CD4-positive, alpha-beta T cell treated with Interferon alpha-2 for 1 hour (primary cell): ENCODE measurements at places on chromosomes 2 and 18.

- DNase-seq, result no peak
Measured at GRCh38 chr2:204129591-204130294, 193.2 kb downstream of the ICOS start.

DNA sequence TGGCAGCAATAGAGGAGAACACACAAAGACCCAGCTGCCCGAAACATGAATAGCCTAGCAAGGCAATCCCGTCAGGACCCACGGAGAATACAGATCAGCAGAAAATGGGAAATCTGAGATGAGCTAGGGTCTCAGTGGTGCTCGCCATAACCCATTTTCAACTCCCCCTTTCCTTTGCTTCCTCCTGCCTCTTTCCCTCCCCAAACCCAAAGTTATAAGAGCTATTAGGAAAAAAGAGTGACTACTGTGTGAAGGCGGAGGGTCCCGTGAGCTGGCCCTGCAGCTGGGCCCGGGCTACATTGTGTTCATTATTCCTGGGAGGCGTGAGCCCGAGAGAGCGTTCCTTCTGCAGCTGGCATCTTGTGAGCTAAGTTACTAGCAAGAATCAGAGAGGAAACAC is 118.4 kb downstream of the PID1 start:
- DNase-seq, result no peak

- no peak for DNase-seq
Measured at GRCh38 chr2:79432731-79433146, 80.1 kb upstream of the CTNNA2 start.

DNA sequence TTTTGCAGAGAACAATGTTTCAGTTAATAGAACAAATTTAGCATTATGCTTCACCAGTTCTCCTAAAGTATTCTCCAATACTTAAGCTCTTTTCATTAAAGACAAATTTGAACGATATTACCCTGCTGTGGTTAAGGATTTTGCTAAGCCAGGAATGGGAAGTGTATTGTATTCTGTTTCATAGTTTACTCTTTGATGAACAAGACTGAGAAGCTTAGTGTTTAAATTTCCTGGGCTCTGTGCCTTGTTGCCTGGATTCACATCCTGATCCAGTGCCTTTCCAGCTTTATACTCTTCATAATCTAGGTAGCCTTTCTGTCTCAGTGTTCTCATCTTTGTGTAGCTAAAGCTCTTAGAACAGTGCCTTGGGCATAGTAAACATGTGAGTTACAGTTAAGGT is 58.6 kb upstream of the GLS start:
- DNase-seq, result no peak

DNA sequence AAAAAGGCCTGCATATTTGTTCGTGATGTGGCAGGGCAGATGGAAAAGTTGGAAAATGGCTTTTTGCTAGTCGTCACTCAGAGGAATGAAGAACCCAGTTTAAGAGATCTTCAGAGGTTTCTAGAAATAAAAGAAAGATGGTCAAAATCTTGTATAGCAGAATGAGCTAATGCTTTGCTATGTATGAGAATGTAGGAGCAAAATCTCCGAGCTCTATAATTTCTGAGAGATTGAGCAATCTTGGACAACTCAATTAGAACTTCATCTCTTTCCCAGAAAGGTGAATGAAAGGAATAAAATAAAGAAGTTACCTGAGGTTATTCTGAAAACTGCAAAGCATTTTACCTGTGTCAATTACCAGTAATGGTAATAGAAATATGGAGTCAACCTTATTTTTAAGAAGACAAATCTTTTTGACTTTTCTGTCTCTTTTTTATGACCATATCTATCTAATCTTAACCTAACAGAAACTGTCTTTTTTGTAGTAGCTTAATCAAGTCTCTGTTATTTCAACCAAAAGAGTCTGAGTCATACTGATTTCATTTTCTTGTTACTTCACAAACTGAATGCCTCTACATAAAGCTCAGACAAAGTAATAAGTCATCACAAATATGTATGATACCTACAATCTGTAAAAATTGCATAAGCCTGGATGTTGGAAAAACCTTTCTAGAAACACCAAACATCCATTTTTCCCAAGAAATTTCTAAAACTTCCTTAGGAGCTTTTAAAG is 32.5 kb downstream of the CCDC68 start:
- DNase-seq, result no peak

- no peak for DNase-seq
Measured at GRCh38 chr18:74230922-74231714, 60.6 kb downstream of the CYB5A start.

DNA sequence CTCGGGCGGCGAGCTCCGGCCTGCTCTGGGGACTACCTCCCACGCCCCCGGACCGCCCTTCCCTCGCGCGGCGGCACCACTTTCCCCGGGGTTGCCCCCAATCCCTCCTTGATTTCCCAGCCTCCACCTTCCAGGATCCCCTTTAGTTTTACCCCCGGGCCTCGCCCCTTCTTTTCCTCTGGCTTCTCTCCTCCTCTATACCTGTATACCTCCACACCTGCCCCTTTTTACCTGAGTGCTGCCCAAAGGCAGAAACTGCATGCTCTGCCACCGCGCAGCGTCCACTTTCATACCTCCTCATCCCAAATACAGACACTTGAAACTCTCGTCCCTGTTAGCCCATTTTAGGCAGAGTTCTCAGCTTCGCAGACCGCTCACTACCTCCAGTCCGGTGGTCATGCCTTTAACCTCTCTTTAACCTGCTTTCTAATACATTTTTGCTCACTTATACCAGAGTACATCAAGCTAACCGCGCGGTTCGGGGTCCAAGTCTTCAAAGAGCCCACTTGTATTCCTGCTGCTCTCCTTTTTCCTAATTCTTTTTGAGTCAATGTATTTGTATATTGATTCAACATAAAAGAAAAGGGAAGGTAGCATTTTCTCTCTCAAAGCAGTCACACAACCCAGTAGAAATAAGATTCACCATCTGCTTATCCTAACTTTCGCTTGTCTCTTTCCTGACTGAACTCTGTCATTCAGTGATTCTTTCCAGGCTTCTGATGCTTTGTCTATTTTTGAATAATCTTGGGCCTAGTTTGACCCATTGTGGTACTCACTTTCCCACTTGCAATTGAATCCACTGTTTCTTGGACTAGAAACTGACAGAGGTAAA is 901 bp downstream of the SPOPL start:
- no peak for DNase-seq

GRCh38 chr2:98849113-98849512 is 86.9 kb downstream of the CRACDL start:
- DNase-seq, result no peak

DNA sequence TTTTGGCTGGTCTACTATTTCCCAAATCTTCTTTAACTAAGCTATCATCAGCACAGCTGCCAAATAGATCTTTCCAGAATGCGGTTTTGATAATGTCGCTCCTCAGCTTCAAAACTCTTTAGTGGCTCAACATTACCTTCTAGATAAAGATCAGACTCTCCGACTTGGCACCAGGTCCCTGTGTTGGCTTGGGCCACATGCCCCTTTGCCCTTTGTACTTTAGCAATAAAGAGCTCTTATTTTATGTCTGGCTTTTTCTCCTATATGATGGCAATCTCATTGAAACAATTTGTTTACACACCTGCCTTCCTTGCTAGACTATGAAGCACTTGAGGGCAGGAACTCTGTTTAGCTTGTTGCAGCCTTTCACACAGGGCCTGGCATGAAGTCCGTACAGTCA is 128.9 kb upstream of the GATA6 start:
- DNase-seq, result no peak

- DNase-seq, result no peak
Measured at GRCh38 chr2:7012141-7012764, 95.0 kb downstream of the RNF144A start.

DNA sequence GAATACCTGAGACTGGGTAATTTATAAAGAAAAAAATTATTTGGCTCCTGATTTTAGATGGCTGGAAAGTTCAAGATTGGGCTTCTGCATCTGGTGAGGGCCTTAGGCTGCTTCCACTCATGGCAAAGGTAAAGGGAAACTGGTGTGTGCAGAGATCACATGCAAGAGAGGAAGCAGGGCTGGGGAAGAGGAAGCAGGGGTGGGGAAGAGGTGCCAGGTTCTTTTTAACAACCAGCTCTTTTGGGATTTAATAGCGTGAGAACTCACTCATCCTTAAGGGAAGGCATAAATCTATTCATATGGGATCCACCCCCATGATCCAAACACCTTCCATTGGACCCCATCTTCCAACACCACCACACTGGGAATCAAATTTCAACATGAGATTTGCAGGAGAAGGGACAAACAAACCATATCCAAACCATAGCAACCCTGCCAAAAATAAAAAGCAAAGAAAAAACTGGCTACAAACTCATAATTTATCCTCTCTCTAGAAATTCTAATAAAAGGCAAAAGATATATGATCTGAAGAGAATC is 30.4 kb downstream of the PRKRA start:
- no peak for DNase-seq

DNA sequence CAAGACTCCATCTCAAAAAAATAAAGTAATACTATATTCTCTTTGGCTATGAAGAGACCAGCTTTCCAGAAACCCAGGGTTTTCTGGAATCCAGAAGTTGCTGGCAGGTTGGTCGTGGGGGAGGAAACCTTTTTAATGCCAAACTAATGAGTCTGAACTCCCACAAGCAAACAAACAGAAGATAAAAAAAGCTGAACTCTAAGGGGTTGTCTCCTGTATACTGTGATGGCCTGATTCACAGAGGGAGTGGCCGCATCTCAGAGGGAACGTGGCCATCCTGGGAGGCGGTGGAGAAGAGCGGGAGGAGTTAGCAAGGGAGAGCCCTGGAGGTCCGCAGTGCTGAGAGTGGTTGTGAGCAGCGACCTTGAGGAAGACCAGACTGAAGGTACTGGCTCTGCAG is 36.1 kb downstream of the LIMS1 start:
- DNase-seq, result no peak
